Central memory CD8-positive, alpha-beta T cell (primary cell): ENCODE measurements at places on chromosomes 7 and 10.

- DNase-seq = no peak
These were observed 985 bp upstream of the ETV1 start for GRCh38 chr7:13990319-13990983.

GRCh38 chr10:108662975-108663374 is 1260.3 kb downstream of the XPNPEP1 start:
- no peak for DNase-seq

DNA sequence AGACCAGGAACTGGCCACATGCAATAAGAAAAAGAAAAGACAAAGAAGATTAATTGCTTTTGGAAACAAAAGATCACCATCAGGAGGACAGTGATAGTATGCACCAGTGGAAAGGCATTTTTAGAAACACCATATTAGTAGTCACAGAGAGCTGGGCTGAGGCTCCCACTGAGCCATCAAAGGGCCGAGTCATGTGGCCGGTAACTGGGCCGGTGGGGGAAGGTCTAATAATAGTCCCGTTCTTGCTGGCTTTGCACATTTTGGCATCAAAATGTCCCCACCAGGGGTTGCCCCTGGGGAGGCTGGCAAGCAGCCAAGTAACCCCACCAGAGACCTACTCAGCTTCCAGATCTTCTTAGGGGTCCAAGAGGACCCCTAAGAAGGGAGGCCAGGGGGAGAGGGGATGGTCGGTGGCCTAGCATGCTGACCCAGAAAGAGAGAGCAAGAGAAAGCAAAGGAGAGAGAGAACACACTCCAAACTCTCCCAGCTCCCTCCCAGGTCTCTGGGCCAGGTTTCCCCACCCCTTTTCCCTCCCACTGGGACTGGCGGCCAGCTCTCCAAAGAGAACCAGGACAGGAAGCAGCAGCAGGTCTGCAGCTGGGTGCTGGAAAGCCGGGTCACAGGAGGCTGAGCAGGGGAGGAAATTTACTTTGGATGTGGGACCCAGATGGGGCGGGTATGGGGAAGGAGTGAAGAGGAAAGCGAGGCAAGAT is 70.2 kb upstream of the FGFR2 start:
- no peak for DNase-seq

DNA sequence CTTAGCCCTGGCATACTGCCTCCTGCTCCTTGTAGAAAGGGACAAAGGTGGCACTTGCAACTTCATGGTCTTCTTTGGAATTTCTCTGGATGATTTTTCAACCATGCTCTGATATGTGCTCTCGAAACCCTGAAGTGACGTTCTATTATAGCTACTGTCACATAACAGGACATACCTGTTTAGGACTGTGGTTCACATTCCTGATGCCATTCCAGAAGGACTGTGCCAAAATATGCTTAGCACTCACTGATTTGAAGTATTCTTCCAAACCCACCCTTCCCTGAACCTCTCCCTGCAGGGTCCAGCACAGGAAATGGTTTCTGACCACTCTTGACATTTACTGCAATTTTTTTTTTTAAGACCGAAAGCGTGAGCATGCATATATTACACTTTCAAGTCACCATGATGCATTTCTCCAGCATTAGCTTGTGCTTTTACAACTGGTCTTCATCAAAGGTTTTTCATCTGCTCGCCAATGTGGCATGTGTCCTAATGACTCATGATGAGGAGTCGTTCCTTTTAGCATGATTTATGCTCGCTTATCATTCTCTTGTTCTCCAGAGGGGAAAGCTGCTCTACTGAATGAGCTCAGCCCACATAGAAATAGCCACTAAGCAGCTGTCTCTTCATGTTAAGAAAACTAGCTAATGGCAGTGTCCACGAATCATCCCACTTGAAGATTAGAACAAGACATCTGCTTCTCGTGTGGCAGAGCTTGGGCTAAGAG is 135.2 kb downstream of the ADAM12 start:
- no peak for DNase-seq

GRCh38 chr7:149751043-149751775 is 22.2 kb downstream of the ZNF467 start:
- no peak for DNase-seq

DNA sequence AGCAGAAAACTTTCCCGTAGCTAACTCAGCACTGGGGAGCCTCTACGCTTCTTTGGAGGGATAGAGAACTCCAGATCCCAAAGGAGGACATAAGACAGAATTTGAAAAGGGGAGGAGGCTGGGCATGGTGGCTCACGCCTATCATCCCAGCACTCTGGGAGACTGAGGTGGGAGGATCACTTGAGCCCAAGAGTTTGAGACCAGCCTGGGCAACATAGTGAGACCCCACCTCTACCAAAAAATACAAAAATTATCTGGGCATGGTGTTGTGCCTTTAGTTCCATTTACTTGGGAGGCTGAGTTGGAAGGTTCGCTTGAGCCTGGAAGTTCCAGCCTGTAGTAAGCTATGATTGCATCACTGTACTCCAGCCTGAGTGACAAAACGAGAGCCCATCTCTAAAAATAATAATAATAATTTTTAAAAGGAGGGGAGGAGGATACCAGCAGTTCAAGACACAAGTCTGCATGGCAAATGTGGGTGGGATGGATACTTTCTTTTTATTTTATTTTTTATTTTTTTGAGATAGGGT is 165.9 kb upstream of the SH2B2 start:
- no peak for DNase-seq

DNA sequence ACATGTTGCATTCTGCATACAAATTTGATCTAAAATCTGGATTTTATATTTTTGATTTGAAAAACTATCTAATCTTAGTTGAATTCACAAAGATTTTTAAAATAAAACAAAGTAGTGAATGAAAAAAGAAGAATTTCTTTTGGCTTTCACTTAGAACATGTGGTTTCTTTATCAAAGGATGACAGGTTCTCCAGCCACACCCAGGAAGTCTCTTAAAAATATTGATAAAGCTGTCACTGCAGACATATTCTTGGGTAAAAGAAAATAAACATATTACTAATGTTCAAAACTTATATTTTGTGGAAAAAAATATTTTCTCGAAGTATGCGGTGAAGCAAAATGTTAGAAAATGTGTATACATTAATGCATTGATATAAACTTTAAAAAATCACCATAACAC is 44.3 kb downstream of the ARL4A start:
- no peak for DNase-seq

DNA sequence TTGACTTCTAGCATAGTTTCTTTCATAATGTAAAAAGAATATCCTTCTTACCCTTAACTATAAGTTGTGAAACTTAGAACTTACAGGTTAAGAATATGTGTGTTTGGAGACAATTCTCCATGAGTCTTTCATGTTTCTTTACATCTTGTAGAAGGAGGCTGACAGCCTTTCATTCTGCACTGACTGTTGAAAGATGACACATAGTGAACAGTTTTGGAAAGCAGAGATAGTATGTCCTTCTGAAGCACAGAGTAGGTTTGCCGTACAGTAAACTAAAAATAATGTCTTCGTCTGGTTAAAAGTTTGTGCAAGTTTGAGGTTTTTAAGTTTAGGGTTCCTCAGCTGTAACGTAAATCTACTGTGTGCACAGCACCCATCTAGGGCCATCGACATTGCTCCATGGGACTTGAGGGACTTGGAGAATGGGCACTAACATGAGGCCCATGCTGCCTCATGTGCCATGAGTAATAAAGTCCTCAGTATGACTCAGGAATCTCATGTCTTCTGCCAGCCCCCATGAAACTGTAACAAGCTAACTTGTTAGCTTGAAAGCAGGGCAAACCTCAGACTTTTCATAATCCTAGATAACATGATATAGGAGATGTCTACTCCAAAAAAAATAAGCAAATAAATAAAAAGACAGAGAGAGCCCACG is 24.5 kb upstream of the ELAPOR2 start:
- DNase-seq = no peak

DNA sequence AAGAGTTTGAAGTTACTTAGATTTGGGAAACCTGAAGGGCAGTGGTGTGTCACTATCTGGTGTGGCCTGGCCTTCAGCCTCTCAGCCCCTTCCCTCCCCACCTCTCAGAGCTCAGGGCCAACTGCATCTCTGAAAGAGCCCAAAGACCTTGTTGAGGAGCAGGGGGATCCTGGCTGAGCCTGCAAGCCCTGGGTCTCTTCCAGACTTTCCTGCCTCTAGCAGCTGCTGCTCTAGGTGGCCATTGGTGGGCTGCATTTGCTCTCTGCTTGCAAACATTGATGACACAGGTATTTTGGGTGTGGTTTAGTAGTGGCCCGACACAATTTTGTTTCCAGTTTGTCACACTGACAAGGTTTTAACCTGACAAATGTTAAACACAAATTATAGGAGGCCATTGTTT is 3.1 kb upstream of the UPP1 start:
- no peak for DNase-seq

DNA sequence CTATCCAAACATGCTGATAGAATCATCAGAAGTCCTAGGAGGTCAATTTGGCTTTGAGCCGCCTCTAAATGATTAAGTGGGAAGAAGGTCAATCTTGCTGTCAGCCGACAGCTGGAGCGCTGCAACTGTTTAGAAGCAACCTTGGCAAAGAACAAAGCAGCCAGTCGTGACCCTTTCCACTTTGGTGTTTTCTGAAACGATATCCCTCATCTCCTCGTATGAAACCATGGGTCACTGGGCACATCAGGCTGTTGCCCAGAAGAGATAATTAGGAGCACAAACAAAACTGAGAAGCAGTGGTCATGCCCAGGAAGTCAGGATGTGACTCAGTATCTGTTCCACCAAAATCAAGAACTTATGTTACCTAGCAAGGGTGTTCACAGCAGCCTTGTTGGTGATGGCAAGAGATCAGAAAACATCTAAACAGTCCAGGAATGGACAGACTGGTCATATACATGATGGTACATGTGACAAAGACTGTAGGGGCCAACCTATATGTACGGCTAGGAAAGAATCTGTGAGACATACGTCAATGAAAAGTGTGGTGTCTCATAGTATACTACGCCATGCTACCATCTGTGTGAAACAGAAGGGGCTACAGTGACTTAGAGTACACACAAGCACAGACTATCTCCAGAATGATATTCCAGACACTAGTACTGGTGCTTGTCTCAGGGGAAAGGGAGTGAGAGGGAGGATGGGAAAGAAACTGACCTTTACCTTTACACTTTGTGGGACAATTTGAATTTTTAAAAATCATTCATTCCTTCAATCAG is 22.4 kb downstream of the STN1 start:
- no peak for DNase-seq

- DNase-seq = no peak
These were observed 138.9 kb downstream of the EGFR start for GRCh38 chr7:55157764-55158105.

- no peak for DNase-seq
These were observed 16.1 kb downstream of the ADD3 start for GRCh38 chr10:110023785-110024465.

DNA sequence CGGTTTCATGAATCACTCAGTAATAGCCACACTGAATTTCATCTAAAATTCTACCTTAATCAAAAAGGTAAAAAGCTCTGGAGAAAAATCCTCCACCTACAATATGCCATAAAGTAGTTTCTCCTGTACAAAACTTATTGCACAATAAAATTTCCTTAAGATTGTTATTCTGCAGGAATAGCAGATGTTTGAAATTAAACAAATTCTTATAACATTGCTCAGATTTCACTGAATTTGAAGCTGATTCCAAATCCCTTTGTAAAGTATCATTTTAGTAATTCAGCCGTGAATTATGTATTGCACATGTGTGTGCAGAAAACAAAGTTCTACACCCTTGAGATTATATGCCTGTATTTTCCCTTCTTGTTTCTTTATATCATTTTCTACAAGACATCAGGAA is 123.8 kb downstream of the AMPH start:
- no peak for DNase-seq

- DNase-seq = no peak
These were observed 27.1 kb downstream of the SEC61A2 start for GRCh38 chr10:12156367-12157123.

- no peak for DNase-seq
These were observed at the start of gene ZNF467 for GRCh38 chr7:149773446-149774236. TSS of gene ZNF467 (minus strand) at chr7:149773588. CDS start at chr7:149771032, 2,556 bp downstream.

- DNase-seq = no peak
These were observed 69.0 kb downstream of the DKK1 start for GRCh38 chr10:52383088-52383487.

DNA sequence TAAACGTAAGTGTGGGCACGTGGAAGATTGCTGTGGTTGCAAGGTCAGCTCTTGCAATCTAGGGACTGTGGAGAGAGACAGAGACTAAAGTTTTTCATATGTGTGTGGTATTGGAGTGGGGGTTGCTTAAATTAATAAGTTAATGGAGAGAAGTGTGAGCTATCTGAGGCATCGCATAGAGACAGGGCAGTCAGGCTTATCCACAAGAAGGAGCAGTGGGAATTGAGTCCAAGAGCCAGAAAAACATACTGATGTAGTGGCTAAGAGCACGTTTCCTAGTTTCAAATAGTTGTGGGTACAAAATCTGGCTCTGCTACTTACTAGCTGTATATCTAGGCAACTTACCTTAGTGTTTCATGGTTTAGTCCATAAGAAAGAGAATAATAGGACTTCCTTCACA is 65.8 kb downstream of the SORCS3 start:
- no peak for DNase-seq

DNA sequence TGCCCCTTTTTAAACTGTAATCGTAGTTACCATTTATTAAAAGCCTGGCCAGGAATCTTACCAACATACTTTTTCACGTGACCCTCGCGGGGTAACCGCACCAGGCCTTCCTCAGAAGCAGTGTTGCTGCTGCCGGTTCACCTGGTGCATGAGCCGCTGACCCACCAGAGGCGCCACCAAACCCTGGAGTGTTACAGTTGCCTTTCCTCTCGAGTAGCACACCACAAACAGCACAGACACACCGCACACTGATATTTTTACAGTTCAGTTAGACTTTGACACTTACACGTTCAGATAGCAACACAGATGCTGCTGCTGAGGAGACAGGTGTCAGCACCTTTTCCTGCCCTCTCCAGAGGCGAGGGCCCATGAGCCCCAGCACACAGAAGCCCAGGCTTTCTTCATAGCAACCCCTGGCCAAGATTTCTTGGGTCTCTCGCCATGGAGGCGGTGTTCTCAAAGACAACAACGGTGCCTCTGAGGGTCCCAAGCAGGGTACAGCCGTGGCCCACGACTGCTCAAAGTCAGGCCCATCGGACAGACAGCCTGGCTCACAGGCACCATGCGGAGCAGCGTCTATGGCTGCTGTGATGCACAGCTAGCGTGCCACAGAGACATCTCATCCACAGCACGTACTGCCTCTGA is 123.1 kb downstream of the DIP2C start:
- DNase-seq = no peak
